ENCODE measurements at places on chromosomes 2 and 18.

GRCh38 chr2:134460583-134460998, 206.7 kb downstream of the MGAT5 start:
- DNase-seq = peak; percentile 25

- DNase-seq = peak; percentile 12
Measured at GRCh38 chr18:657311-658000, at the start of gene TYMS. Gene TYMS, plus strand, starts transcription at chr18:657653. Its CDS starts 90 bp downstream, at chr18:657743.

GRCh38 chr2:217614096-217614495, 388.7 kb downstream of the TNS1 start:
- DNase-seq = no peak

DNA sequence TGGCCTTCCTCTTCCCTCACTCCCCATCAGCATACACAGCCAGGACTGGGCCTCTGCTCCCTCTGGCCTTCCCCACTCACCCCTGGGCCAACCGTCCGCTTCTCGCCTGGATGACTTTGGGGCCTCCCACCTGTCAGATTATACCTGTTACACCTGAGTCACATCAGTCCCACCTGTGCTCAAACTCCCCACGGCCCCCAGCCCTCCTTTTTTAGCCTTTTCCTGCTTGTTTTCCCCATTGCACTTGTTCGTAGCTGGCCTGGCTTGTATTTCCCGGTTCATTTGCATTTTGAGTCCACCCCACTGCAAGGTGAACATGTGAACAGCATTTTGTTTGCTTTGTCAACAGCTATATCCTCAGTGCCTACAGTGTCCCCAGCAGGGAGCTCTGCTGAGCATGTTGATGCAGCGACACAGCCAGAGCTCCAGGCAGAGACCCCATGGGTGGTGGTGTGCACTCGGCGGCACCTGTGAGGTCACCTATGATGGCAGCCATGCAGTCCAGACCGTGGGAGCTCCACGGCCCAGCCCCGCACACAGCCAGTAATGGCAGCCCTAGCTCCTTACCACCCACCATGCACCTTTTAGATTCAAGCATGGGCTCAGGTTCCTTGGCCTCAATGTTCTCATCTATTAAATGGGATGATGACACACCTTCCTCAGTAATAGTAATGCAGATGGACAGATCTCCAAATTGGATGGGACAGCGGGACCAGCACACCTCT, 276.4 kb upstream of the HS6ST1 start:
- no peak for DNase-seq

- no peak for DNase-seq
Measured at GRCh38 chr18:55878224-55878623, 290.2 kb upstream of the TCF4 start.

GRCh38 chr2:96541398-96542152, 5.0 kb downstream of the ARID5A start:
- no peak for DNase-seq

DNA sequence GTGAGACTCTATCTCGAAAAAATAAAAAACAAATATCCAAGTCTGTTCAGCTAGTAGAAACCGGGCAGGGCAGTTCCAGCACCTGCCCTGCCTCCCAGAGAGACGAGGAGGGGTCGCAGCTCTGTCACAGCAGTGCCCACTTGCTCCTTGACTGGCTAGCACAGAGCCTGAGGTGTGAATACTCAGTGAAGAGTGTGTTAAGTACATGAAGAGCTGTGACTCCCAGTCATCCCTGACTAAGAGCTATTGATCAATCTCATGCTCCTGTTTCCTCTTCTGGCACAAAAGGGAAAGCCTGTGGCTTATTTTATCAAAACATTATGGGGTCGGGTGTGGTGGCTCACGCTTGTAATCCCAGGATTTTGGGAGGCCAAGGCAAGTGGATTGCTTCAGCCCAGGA, 83.0 kb upstream of the FZD7 start:
- DNase-seq = no peak

GRCh38 chr2:28663359-28663758, 88.3 kb upstream of the PPP1CB start:
- no peak for DNase-seq

GRCh38 chr2:200850512-200851256, 13.8 kb downstream of the CLK1 start:
- DNase-seq = no peak

- no peak for DNase-seq
Measured at GRCh38 chr2:134623796-134624195, 95.0 kb downstream of the TMEM163 start.

DNA sequence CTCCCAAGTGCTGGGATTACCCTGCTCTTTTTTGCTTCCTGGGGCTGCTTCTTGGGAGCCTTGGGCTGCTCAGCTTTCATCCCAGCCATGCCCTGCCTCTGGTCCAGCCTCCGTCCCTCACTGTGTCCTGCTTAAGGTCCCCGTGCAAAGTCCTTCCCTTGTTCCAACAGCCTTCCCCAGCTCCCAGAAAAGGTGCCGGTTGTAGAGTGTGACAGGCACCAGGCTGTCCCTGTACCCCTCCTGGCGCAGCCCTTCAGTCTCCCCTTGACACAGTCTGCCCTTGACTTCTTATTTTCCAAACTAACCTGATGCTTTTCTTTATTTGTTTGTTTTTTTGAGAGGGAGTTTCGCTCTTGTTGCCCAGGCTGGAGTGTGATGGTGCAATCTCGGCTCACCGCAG, 20.1 kb upstream of the ALPI start:
- DNase-seq = no peak

GRCh38 chr2:241885291-241885945, 15.9 kb downstream of the RTP5 start:
- DNase-seq = no peak

GRCh38 chr2:190088917-190089316, 26.4 kb upstream of the MSTN start:
- peak; percentile 47 for DNase-seq

DNA sequence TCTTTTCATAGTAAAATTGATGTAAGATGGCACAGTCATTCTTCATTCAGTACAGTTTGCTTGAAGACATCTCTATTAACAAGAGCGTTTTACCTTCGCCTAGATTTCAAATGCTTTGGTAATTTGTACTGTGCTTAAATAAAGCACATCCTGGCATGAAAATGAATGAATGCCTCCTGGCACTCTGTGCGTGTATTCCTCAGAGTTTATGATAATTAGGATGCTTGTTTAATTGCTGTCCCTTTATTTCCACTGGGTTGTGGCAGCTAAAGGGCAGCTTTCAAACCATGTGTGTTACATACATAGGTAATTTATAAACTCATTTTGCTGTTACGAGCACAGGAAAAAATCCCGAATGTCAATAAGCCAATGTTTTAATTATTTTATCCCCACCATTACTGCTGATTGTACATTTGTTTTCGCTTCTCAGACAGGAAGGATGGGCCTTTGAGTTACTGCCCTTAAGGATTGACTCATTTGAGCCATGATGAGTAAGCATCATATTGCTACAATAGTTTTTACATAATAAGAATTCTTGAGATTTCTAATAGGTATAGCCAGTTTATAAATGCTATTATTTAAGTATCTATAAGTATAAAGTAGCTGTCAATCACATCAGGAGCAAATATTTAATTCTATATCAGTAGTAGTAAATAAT, 516.5 kb downstream of the XIRP2 start:
- no peak for DNase-seq

DNA sequence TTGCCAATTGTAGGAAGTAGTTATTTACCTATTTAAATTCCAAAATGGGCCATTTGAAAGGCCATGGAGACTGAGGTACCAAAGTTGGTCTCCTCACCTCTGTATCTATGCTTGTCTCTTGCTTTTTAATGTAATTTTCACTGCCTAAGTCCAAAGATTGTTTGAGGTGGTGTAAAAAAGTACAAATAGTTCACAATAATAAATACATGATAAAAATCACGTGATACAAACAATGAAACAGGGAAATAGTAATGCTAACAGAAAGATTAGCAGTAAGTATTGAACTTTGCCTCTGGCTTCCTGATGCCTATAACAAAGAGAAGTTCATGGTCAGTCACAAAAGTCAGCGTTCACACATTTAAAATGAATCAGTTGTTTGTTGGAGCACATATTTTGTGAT, 67.6 kb downstream of the CNTNAP5 start:
- no peak for DNase-seq

- no peak for DNase-seq
Measured at GRCh38 chr18:35153609-35154272, 87.1 kb upstream of the ZNF397 start.

GRCh38 chr2:105919826-105920225, 175.1 kb downstream of the NCK2 start:
- DNase-seq = peak; percentile 38

DNA sequence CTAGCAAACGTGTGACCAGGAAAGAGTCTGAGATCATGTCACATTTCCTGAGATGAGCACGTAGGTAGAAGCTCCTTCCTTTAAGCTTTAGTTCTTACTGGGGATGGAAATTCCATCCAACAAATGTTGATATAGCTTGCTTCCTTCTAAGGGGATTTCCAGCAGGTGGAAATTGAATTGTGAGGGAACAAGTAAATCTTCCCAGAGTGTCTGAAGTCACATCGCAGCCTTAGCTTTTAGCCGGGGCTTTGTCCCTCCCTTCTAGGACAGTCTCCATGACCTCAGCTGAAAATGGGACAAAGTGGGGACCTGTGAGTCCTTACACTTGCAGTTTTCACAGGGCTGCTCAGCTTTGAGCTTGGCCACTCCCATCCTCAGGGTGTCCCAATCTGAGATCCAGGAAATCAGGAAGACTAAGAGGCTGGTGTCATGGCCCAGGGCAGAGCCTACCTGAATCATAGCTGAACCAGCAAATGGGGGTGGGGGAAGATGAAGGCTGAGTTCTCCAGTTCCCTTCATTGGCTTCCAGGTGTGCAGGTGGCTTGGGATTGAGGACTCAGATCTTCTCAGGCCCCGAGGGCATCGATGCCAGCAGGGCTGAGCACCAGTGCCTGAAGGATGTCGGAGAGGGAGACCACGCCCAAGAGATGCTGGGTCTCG, 8.3 kb downstream of the PRKAG3 start:
- DNase-seq = no peak

Data from activated CD4-positive, alpha-beta T cell treated with anti-CD3 and anti-CD28 coated beads for 4 hours (primary cell).